Bone marrow (tissue), 2 donors: ENCODE measurements at places on chromosomes 5 and 9.

GRCh38 chr5:61001647-61002046 lies 56.6 kb downstream of the NDUFAF2 start:
- no peak for DNase-seq

GRCh38 chr5:102289251-102289899 lies 6.7 kb downstream of the SLCO4C1 start:
- no peak for DNase-seq

GRCh38 chr9:105087910-105088898 lies 156.2 kb upstream of the SLC44A1 start:
- DNase-seq, result no peak

DNA sequence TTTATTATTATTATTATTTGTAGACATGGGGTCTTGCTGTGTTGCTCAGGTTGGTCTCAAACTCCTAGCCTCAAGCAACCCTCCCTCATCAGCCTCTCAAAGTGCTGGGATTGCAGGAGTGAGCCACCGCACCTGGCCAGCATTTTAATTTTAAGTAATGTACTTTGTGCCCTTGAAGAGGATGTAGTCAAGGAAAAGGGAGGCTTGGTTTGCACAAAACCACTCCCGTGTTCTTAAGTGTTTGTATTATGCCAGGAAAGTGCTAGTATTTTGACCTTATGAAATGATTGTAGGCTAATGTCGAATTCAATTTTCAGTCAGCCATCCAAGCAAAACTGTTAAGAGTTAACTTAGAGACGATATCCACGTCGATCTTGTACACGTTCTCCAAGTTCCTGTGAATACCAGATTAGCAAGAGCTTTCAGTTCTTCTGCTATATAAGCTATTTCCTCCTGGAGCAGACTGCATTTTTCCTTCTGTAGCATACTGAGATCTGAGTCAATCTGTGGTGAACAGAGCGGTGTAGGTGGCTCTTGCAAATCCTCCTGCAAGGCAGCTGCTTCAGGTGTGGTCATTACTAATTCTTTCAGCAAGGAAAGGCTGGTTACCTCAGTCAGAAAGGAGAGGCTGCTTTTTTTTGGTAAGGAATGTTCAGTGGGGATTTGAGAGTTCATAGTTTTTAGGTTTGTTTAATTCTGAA lies 23.7 kb downstream of the CCDC171 start:
- no peak for DNase-seq

- no peak for DNase-seq
Measured at GRCh38 chr5:31213705-31214121, 20.2 kb downstream of the CDH6 start.

GRCh38 chr5:87732875-87733768 lies 320.4 kb upstream of the CCNH start:
- DNase-seq, result no peak

DNA sequence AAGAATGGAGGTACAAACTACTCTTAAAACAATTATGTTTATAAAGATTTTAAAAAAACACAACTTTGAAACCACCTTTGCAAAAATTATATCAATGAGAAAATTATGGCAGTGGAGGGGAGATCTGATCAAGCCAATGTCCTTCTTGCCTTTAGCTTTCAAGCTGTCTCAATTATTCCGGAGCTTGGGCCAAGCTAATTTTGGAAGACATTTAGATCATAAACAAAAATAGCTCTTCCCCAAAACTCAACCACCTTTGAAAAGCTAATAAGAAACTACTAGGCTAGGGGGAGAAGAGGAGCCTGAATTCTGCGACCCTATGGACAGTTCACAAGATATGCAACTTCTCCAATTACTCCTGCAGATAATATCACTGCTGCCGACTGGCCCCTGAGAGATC lies 263.3 kb downstream of the ICE1 start:
- no peak for DNase-seq
